ENCODE measurements at places on chromosomes 7 and 10. TPM values are rescaled to one million over a fixed set of nuclear protein-coding genes. Genes with fewer than 3 reads are reported as not detected.

The MMP21 gene
- 0.25 TPM for total RNA-seq

The PCLO gene
- total RNA-seq, result 66.4 TPM

The SHLD2 gene
- 30.2 TPM for total RNA-seq

The ADK gene
- 28.0 TPM for total RNA-seq

The CFAP58 gene
- total RNA-seq, result 0.25 TPM

The FAM237B gene
- total RNA-seq, result not detected

The ADAM8 gene
- total RNA-seq, result 0.98 TPM

The COL26A1 gene
- 12.0 TPM for total RNA-seq

The HOXA5 gene
- total RNA-seq, result not detected

The DENND2A gene
- total RNA-seq, result 20.7 TPM

The ASB10 gene
- total RNA-seq, result not detected

The NODAL gene
- total RNA-seq, result 2.0 TPM

The SLC18A2 gene
- under 0.01 TPM for total RNA-seq

The NEURL1 gene
- 26.8 TPM for total RNA-seq

The CSGALNACT2 gene
- total RNA-seq, result 53.8 TPM

The DOCK1 gene
- 13.5 TPM for total RNA-seq

The NUTM2E gene
- 2.2 TPM for total RNA-seq

The HYAL4 gene
- total RNA-seq, result not detected

The HOXA9 gene
- total RNA-seq, result 0.25 TPM

The SGCE gene
- total RNA-seq, result 66.1 TPM

The TMEM270 gene
- not detected for total RNA-seq

The GBX1 gene
- not detected for total RNA-seq

The ABCC2 gene
- 0.49 TPM for total RNA-seq

The DPP6 gene
- 49.7 TPM for total RNA-seq

The CNPY1 gene
- total RNA-seq, result 0.74 TPM

The MMRN2 gene
- 5.2 TPM for total RNA-seq

The RNF32 gene
- total RNA-seq, result 0.98 TPM

The FRAT1 gene
- 4.2 TPM for total RNA-seq

The ANAPC16 gene
- total RNA-seq, result 17.0 TPM

The NUTM2D gene
- total RNA-seq, result 7.9 TPM

The ELAPOR2 gene
- total RNA-seq, result 22.4 TPM

The VGF gene
- total RNA-seq, result 10.1 TPM

The AKR1C4 gene
- total RNA-seq, result not detected

The NPY gene
- total RNA-seq, result 26.1 TPM

The ANKRD61 gene
- not detected for total RNA-seq

The C7orf57 gene
- 1.2 TPM for total RNA-seq

The ANKRD22 gene
- not detected for total RNA-seq

The ABCB1 gene
- 7.4 TPM for total RNA-seq

The HTR5A gene
- 1.2 TPM for total RNA-seq

The SAMD9 gene
- 1.5 TPM for total RNA-seq

The DPYSL4 gene
- 39.3 TPM for total RNA-seq

The IL2RA gene
- total RNA-seq, result not detected

The CHST3 gene
- total RNA-seq, result 5.4 TPM

The WNT8B gene
- total RNA-seq, result not detected

The STAG3 gene
- 0.74 TPM for total RNA-seq

The GNAT3 gene
- total RNA-seq, result not detected

The SERPINE1 gene
- total RNA-seq, result 0.74 TPM

The SEMA3D gene
- 2.0 TPM for total RNA-seq

The LRRC4 gene
- 13.5 TPM for total RNA-seq

The LRRC61 gene
- total RNA-seq, result 14.0 TPM

The GRID2IP gene
- 0.74 TPM for total RNA-seq

The DNAH11 gene
- total RNA-seq, result 3.2 TPM

The MICALL2 gene
- 4.7 TPM for total RNA-seq

The CTTNBP2 gene
- total RNA-seq, result 52.9 TPM
